ENCODE measurements at places on chromosomes 16 and 17.

- DNase-seq = no peak
Observed at GRCh38 chr17:47654991-47655390, 5.3 kb downstream of the KPNB1 start.

DNA sequence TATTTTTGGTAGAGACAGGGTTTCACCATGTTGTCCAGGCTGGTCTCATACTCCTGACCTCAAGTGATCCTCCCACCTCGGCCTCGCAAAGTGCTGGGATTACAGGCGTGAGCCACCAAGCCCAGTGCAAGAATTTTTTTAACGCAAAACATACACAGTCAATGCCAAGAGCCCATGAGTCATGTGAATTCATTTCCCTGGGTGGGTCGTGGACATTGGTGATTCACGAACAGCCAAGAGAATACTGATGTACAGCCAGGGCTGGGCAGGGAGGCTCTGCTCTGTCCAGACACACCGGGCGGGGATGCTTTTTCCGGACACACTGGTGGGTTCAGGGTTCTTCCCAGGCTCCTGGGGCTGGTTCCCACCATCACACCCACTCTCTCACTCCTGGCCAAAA, 17.7 kb downstream of the SLC38A8 start:
- no peak for DNase-seq

- DNase-seq = no peak
Observed at GRCh38 chr17:32588982-32589381, 102.2 kb downstream of the CDK5R1 start.

- no peak for DNase-seq
Observed at GRCh38 chr16:85662976-85663830, 25.6 kb downstream of the GINS2 start.

GRCh38 chr16:65875381-65876055, 491.0 kb upstream of the CDH5 start:
- no peak for DNase-seq

DNA sequence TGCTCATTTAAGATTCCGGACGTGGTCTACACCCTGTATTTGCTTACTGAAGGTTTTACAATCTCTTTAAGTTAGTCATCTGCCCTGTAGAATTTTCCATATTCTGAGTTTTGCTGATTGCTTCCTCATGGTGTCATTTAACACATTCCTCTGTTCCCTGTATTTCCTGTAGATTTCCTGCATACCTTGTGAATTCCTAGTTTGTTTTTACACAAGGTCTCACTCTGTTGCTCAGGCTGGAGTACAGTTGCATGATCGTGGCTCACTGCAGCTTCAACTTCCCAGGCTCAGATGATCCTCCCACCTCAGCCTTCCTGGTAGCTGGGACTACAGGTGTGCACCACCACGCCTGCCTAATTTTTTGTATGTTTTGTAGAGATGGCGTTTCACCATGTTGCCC, 66.8 kb downstream of the CMIP start:
- no peak for DNase-seq

DNA sequence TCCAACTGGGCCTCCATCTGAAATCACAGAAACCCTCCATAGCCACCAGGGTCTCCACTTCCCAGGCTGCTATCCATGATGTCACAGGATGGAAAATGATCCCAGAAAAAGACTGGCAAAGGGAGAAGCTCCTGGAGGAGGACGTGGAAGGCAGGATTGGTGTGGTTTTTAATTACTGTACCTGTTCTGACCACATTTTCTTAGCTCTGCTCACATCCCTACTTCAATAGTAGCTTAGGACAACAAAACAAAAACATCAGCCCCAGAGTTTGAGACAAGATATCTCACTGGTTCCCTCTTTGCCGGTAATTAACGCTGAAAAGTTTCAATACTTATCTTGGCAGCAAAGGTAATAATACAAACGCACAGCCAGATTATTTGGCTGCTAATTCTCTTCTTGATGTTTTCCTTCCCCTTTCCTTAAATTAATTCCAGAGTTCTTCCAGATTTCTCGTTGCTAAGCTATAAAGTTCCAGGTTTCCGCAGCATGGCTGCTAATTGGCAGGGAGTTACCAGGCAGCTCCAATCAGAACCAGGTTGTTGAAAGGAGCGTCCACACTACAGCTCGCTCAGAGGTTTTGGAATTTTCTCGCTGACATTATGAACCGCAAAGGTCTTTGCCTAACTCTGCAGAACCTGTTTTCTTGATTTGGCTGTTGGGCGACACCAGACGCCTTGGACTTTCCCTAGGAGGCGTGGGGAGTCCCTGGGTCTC, 263.4 kb downstream of the MRTFB start:
- DNase-seq = no peak

GRCh38 chr17:45172232-45172540, 10.5 kb downstream of the HEXIM2 start:
- no peak for DNase-seq

Data from activated CD4-positive, alpha-beta T cell treated with anti-CD3 and anti-CD28 coated beads, Interleukin-2, amount 10 ng/mL, durations not matched to agents 7 days and 5 days (primary cell).